ENCODE measurements at places on chromosomes 4 and X.

- peak; percentile 43 for DNase-seq
Observed at GRCh38 chr4:38069271-38069760, 109.1 kb downstream of the PTTG2 start.

GRCh38 chrX:68550193-68550592 lies 51.3 kb downstream of the YIPF6 start:
- no peak for DNase-seq

DNA sequence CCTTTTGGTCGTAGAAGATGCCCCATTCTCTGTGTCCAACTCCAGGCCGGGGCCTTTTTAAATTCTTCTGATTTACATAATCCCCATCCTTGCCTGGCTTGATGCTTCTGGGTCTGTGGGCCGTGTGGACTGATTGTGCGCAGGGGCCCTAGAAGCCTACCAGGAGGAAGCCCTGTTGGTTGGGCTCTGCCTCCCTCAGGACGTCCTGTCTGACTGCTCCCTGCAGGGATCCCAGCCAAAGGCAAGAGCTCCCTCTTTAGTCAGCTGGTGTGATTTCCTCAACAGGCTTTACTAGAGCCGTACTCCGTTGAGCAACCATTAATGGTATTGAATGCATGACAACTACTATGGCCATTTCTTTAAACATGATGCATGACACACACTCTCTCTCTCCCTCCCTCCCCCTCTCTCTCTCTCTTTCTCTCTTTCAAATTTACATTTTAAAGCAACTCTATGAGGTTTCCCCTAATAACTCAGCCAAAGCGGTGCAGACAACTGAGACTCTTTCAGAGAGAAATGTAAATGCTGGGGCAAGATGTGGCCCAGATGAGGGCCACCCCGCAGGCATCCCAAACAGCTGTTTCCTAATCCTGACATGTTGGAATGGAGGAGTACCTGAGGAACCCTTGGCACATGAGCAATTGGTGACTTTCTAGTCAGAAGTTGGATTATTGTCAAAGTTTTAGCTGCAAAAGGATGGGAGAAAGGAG lies 117.3 kb downstream of the DRD5 start:
- DNase-seq: no peak

- DNase-seq: no peak
Observed at GRCh38 chrX:32185160-32185559, 1026.2 kb downstream of the DMD start.

DNA sequence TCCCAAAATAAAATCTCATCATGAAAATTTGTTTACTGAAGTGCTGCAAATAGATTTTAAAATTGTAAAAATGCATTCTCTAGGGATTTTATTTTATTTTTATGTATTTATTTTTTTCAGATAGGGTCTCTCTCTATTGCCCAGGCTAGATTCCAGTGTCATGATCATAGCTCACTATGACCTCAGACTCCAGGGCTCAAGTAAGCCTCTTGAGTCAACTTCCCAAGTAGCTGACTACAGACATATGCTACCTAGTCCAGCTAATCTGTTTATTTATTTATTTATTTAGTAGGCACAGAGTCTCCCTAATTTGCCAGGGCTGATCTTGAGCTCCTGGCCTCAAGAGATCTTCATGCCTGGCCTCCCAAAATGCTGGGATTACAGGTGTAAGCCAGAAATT lies 317.7 kb upstream of the ANXA10 start:
- DNase-seq: no peak

DNA sequence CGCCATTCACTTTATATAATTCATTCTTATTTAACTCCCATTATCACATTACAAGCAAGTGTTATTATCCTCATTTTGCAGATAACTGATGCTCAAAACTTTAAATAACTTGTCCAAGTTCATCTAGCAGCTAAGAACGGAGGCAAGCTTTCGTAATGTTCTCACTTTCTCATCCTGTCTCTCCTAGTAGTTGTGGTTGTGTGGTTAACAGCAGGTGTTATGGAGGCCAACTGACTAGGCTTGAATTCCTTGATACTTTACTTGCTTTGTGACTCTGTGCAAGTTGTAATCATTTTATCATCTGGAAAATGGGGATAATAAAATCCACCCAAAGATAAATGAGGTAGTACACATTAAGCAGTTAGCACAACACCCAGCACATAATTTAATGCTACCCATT lies 109.9 kb upstream of the PTPN13 start:
- DNase-seq: no peak

DNA sequence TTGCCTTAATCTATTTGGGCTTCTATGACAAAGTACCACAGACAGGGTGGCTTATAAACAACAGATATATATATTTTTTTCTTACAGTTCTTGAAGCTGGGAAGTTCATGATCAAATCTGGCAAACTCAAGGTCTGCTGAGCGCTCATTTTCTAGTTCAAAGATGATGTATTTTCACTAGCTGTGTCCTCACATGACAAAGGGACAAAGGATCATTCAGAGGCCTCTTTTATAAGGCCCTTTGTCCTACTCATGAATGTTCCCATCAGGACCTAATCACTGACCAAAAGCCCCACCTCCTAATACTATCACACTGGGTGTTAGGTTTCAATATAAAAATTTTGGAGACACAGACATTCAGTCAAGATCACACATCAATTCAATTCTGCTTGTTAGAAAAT lies 2025.2 kb downstream of the PCDH7 start:
- no peak for DNase-seq

- DNase-seq: no peak
Observed at GRCh38 chr4:166577639-166578038, 656.7 kb downstream of the SPOCK3 start.

GRCh38 chr4:15653864-15654592 lies 1.1 kb downstream of the FBXL5 start:
- no peak for DNase-seq

- DNase-seq: no peak
Observed at GRCh38 chr4:25377572-25378436, 741 bp downstream of the ANAPC4 start.

GRCh38 chrX:131789664-131790063 lies 233.4 kb upstream of the STK26 start:
- no peak for DNase-seq

- DNase-seq: no peak
Observed at GRCh38 chr4:119138046-119138445, 2.4 kb downstream of the MYOZ2 start.

DNA sequence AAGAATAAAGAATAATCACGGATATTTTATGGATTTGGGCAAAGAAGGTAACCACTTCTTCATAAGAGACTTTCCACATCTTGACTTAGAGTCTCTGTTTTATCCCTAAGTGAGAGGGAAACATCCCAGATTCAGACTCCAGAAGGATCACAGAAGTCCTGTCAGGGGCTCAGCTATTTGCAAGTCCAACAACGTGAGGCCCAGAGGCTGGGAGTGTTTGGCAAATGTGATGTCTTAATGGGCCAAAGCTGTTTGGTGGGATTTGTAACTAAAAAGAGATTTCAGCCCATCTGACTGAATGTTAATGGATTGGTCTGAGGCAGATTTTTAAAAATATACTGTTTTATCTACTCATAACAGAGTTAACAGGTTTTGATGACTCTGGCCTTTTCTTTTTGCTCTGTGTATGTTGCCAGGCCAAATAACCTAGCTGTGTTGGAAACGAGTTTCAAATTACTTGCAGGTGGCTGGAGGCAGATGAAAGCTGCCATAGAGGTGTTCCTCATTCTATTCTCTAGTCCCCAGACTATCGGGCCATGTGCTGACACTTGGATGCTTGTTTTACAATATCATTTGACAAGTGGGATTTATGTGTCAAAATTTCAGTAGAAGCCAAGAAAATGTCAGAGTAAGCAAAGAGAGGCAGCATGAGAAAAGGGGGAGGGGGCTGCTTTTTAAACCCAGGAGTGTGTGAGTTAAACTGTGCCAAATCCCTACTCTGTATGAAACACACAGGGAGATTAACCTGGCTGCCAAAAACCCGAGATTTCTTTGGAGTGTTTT lies 330.9 kb downstream of the DCHS2 start:
- DNase-seq: no peak

GRCh38 chr4:118881512-118882146 lies 7.0 kb upstream of the SYNPO2 start:
- DNase-seq: no peak

DNA sequence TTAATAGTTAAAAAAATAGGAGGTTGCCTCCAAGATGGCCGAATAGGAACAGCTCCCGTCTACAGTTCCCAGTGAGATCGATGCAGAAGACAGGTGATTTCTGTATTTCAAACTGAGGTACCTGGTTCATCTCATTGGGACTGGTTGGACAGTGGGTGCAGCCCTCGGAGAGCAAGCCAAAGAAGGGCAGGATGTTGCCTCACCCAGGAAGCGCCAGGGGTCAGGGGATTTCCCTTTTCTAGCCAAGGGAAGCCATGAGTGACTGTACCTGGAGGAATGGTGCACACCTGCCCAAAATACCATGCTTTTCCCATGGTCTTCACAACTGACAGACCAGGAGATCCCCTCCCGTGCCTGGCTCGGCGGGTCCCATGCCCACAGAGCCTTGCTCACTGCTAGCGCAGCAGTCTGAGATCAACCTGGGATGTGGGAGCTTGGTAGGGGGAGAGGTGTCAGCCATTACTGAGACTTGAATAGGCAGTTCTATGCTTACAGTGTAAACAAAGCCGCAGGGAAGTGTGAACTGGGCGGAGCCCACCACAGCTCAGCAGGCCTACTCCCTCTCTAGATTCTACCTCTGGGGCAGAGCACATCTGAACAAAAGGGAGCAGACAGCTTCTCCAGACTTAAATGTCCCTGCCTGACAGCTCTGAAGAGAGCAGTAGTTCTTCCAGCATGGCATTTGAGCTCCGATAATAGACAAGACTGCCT lies 47.5 kb downstream of the PPA2 start:
- DNase-seq: no peak

GRCh38 chrX:1910207-1910470 lies 295.3 kb downstream of the ASMT start:
- no peak for DNase-seq

GRCh38 chrX:105910563-105911105 lies 88.3 kb downstream of the NRK start:
- DNase-seq: no peak

GRCh38 chr4:103405415-103405814 lies 207.3 kb upstream of the CENPE start:
- DNase-seq: no peak

GRCh38 chrX:10794203-10794630 lies 173.8 kb upstream of the MID1 start:
- no peak for DNase-seq

DNA sequence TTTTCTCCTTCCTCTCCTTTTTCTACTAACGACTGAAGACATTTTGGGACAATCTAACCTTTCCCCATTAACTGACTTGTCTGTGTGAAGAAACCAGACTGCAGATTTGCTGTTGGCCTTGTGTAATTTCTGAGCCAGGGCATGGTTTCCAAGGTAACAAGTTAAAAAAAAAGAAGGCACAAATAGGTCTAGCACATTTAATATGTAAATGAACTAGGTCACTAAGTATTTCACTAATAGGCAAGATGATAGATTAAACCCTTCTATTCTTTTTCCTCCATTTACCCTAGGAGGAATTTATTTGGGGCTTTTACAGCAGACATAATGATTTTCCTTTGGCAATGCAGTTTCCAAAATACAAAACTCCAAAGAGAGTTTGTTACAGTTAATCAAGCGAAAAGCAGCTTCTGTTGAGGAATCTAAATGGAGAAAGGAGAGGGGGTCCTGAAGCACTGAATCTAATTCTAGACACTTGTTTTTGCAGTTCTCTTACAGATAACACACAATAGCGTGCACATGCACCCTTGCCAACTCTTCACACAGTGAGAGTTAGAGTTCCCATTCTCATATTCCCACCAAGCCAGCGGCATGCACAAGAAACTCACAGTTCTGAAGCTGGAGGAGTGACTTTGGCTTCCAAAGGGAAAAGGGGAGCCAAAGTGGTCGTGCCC lies 72.0 kb downstream of the TSPAN5 start:
- DNase-seq: no peak

GRCh38 chr4:20895988-20896387 lies 195.7 kb downstream of the PACRGL start:
- no peak for DNase-seq

GRCh38 chrX:19863857-19864223 lies 23.6 kb downstream of the SH3KBP1 start:
- DNase-seq: no peak

GRCh38 chr4:48370260-48371134 lies 29.2 kb downstream of the SLAIN2 start:
- no peak for DNase-seq

GRCh38 chr4:84804136-84804535 lies 162.4 kb downstream of the WDFY3 start:
- DNase-seq: no peak

Data from CD4-positive, alpha-beta T cell treated with Interleukin-6 at 100 ng/mL for 8 hours (primary cell).